ENCODE measurements at places on chromosomes 11 and 22. TPM values are rescaled to one million over a fixed set of nuclear protein-coding genes. Genes with fewer than 3 reads are reported as not detected.

Gene CCT8L2
- not detected for total RNA-seq

Gene BBS1
- total RNA-seq = 20.6 TPM

Gene MISFA
- total RNA-seq = 2.2 TPM

Gene INPPL1
- total RNA-seq = 226 TPM

Gene NAP1L4
- 83.5 TPM for total RNA-seq

- DNase-seq = no peak
Observed at GRCh38 chr11:64164392-64165312, 1.3 kb downstream of the MACROD1 start.

- DNase-seq = no peak
Observed at GRCh38 chr22:36377022-36377631, 10.6 kb downstream of the MYH9 start.

DNA sequence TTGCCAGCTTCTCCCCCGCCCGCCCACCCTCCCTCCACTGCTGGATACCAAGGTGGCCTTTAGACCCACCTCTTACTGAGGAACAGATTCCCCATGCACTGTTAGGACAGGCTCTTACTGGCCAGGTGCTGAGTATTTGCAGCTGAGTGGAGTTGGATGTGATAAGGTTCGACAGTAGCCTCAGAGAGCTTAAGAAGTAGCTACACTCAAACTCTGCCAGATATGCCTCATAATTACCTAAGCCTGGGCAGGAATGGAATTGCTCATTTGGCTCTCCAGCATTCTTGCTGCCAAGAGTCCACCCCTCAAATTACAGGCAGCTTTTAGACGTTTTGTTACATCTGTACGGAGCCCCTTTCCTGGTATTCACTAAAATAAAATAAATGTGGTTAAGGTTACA lies 9.6 kb downstream of the FAM181B start:
- no peak for DNase-seq

- DNase-seq = no peak
Observed at GRCh38 chr22:35231585-35232084, 25.7 kb upstream of the HMGXB4 start.

GRCh38 chr22:19097518-19097917 lies 24.7 kb downstream of the DGCR2 start:
- DNase-seq = no peak

- no peak for DNase-seq
Observed at GRCh38 chr11:10922892-10923291, 65.0 kb upstream of the ZBED5 start.

- no peak for DNase-seq
Observed at GRCh38 chr11:121241343-121242211, 51.0 kb upstream of the SC5D start.

GRCh38 chr22:36424901-36425579 lies 37.3 kb upstream of the MYH9 start:
- DNase-seq = no peak

- no peak for DNase-seq
Observed at GRCh38 chr22:32904044-32904443, 102.5 kb downstream of the TIMP3 start.

GRCh38 chr11:6746086-6746618 lies 25.6 kb downstream of the OR2AG2 start:
- no peak for DNase-seq

- no peak for DNase-seq
Observed at GRCh38 chr22:39871008-39871798, 22.4 kb downstream of the ENTHD1 start.

DNA sequence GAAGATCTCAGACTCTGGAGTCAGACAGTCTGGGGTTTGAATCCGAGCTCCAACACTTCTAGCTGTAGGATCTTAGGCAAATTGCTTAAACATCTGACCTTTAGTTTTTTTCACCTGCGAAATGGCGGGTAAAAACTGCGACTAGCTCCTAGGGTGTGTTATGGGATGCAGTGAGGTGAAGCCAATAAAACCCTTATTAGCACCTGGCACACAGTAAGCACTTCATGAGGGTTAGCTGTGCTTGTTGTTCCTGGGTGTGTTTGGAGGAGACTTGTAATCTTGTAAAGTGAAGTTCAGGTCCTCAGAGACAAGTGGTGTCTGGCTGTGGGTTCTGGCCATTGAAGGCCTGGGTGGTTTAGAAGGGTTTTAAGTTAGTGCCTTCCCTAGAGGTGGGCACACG lies 68.9 kb downstream of the ZBTB16 start:
- no peak for DNase-seq

- no peak for DNase-seq
Observed at GRCh38 chr11:108648528-108648885, 16.4 kb upstream of the DDX10 start.

DNA sequence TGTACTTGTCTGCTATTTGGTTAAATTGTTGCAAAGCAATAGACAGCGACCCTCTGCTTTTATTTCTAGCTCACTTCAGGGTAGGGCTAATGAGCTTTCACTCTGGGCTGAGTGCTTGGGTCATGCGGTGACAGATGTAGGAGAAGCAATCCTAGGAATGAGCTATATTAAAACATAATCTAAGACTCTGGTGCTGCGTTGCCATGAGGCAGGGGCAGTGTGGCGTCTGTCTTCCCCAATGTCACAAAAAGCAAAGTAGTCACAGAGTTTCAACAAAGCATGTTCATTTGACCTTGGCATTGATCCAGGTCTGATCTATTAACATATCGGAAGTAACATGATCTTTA lies 55.5 kb upstream of the GRAMD1B start:
- DNase-seq = no peak

All from chondrocyte (in vitro differentiated cells).